Activated T-helper 1 cell treated with anti-CD3 and anti-CD28 coated beads, Interleukin-12 subunit alpha, Interleukin-12 subunit beta, Interleukin-2, Interleukin-4 antibody, amounts not matched to agents 30 ng/mL and 10 ng/mL and 1 ng/mL, durations not matched to agents 14 hours and 24 hours and 36 hours (primary cell): ENCODE measurements at places on chromosomes 7 and 10. TPM values are rescaled to one million over a fixed set of nuclear protein-coding genes. Genes with fewer than 3 reads are reported as not detected.

DNA sequence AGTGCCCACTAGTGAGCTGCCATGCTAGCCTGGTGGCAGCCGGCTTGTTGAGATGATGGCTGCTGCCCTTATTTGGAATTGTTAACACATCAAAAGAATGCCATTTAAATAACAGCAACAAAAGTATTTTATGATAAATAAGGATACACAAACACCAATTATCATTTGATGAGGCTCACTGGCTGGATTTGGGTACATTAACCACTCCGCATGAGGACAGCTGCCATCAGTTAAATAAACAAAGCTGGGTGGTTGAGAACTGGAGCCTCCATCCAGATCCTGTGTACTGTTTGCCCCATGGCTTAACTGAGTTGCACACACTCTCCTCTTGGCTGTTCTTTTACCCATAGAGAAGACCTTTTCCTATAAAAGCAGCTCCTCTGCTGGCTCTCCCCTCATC, 103.8 kb downstream of the RGS10 start:
- DNase-seq, result no peak

The ACBD7 gene
- 2.3 and 2.7 TPM in 2 replicates for total RNA-seq

The RARRES2 gene
- not detected in 2 replicates for total RNA-seq

DNA sequence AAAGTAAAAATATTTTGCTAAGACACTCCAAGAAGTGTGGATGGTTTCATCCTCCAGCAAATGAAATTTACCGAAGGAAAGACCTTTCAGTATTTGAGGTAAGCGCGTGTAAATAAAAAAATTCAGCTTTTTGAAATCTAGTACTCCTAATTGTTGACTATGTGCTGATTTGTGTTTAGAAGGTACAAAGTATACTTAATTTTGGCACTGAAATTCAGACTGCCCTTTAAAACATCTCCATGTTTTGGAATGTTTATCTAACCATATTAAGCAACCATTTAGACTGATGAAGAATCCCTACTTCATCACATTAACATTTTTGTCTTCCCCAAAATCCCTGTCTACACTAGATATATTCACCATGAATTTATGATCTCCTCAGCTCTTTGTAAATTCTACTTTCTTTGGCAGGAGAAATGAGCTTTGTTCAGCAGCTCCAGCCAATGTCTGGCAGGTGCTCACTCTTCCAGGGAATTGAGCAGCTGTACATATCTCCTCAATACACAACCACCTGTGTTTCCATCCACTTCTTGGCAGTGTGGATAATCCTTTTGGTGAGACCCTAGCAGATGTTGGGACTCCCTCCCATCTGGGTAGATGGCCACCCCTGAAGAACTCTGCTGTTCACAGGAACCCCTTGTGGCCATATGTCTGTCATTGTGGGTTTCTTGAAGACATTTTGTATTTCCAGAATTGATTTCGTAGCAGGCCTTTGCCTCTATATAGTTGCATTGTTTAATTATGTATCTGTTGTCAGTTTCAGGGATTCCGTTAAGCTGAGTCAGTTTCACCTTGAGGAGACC, 129.4 kb upstream of the SAMD8 start:
- DNase-seq, result no peak

GRCh38 chr7:45670227-45670626, 96.1 kb downstream of the ADCY1 start:
- DNase-seq, result no peak

- no peak for DNase-seq
Measured at GRCh38 chr7:17027789-17028152, 146.0 kb upstream of the AGR3 start.

GRCh38 chr7:41882256-41882655, 179.4 kb upstream of the INHBA start:
- DNase-seq, result no peak

The HYAL4 gene
- not detected in 2 replicates for total RNA-seq

- no peak for DNase-seq
Measured at GRCh38 chr7:158754746-158755444, 50.3 kb upstream of the NCAPG2 start.

The TRIL gene
- 0.39 and 0.41 TPM in 2 replicates for total RNA-seq

The NKX1-2 gene
- not detected in 2 replicates for total RNA-seq

DNA sequence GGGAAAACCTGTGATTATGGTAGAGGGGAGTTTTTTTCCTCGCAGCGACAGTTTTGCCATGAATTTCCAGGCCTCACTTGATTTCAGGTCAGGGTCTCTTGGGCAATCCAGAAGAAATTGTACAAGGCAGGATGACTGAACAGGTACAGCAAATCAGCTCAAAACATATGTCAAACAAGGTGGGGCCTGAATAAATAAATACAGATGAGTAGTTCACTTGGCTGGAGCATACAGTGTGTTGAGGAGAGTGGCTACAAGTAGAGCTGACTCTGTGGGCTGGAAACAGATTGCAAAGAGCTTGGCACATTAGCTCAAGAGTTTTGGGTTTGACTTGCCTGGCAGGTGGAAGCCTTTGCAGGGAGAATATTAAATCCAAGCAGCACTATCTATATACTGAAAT, 15.0 kb downstream of the GIMAP8 start:
- no peak for DNase-seq

The LLCFC1 gene
- not detected in 2 replicates for total RNA-seq

DNA sequence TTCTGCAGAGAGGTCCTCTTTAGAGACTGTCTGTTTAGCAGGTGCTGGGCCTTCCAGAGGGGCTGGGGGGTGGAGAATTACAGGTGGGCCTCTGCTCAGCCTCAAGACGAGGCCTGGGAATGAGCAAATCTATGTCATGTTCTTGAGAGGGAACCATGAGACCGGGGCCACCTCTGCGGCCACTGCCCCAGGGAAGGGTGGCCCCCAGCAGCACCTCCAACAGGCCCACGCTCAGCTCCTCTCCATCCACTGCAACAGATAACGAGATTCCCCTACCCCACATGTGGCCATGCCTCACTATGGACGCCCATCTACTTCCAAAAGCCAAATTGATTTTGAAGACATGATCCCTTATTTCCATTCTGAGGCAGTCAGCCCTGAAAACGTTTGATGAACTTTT, 176.9 kb downstream of the TCERG1L start:
- DNase-seq, result no peak

DNA sequence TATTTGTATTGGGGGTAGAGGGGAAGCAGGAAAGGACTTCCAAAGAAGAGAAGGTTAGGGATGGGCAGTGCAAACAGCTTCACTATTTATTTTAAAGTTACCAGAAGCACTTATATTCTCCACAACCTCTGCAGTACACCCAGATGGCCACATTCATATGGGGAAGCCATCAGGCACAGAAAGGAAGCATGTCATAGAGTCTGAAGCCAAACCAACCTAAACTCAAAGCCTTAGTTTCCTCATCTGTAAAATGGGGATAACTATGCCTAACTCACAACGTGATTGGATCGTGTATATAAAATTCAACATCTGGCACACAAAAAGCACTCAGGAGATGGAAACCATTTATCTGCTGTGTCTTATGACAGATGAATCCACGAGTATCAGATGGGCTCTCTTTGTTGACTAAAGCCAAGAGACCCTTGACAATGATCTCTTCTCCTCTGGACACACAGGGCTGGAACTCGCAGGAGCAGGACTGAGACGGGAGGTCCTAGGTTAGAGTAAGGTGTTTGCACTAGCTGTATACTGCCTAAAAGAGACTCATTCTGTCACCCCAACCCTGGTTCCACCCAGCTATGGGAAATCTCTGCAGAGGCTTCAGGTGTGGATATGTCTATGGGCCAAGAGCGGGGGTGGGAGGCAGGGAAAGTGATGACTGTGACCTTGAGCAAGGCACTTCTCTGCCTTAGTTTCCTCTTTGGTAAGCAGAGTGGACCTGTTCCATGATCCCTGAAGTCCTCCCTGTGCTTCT, 1.8 kb downstream of the KIAA1549 start:
- DNase-seq, result no peak

DNA sequence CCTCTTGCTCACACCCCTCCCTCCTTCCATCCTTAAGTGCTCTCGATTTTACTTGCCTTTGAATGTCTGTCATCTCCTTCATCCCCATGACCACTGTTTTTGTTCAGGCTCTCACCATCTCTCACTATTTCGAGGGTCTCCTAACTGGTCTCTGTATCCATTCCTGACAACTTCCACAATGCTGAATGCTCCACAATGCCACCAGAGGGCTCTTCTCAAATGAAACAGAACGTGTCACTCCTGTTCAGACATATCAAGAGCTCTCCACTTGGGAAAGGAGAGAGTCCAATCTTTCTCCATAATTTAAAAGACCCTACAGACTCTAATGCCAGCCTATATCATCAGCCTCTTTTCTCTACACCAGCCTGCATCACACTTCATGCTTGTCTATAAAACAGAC, 9.0 kb upstream of the SLC13A1 start:
- no peak for DNase-seq

DNA sequence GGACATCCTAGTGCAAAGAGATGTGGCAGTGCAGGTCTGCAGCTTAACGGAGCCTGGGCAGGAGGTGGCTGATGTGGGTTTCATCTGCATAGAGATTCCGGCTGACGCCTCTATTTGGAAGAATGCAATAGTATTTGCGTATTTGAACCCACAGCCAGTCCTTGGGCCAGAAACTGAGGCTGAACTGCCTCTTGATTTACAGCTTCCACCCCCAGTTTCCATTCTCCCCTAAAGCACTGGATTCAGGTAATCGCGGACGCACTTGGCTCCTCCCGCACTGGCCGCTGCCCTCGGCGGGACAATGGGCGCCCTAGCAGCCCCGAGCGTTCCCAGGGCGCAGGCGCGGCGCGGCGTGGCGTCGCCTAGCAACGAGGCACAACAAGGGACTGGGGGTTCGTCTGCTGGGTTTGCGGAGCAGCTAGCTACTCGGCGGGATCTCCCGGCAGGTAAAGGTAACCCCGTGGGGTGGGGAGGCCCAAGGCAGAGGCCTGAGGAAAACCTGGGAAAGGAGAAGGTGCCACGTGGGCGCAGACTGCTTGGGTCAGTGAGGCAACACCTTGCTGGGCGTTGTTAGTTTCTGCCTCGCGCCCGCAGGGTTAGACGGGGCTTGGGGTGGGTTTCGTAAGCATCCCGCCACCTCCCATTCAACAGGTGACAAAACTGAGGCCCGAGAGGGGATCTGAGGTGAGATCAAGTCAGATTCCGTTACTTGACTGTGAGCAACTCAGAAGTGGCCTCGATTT, at the start of gene ARMC3:
Gene ARMC3 (plus strand): TSS at position 393 of the 743 bp plus-strand sequence. CDS start 3,944 bp downstream, outside the sequence.
- DNase-seq, result peak; percentile 41

The UCN3 gene
- total RNA-seq, result not detected in 2 replicates

The SEMA3D gene
- 0.60 and 0.64 TPM in 2 replicates for total RNA-seq

The CTTNBP2 gene
- not detected in 2 replicates for total RNA-seq

The ST8SIA6 gene
- total RNA-seq, result not detected in 2 replicates

- no peak for DNase-seq
Measured at GRCh38 chr10:77892021-77892739, 34.4 kb downstream of the DLG5 start.

The HNRNPF gene
- 499 and 501 TPM in 2 replicates for total RNA-seq

GRCh38 chr7:20241194-20241910, 24.2 kb upstream of the MACC1 start:
- no peak for DNase-seq

The SLC18A3 gene
- not detected in 2 replicates for total RNA-seq

GRCh38 chr7:22651534-22652243, 75.3 kb upstream of the IL6 start:
- DNase-seq, result no peak

The CLIP2 gene
- 1.5 and 1.7 TPM in 2 replicates for total RNA-seq

GRCh38 chr10:24561453-24561852, 162.2 kb downstream of the ARHGAP21 start:
- DNase-seq, result no peak

DNA sequence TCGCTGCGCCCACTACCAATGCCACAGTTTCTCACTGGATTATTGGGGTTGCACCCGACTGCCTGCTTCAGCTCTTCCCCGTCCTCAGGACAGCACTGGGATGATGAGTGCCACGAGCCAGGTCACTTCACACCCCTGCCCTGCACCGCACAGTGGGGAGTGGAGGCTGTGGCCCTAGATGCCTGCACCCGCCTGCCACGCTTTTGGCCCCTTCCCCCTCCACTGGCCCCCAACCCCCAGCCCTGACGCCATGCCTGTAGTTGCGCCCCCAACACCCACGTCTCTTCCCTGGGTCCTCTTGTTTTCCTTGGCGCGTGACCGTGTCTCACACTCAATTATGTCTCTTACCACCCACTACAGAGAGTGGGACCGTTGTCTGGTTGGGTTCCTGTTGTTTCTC, 134.3 kb downstream of the VIPR2 start:
- no peak for DNase-seq

GRCh38 chr10:107340326-107340725, 175.8 kb upstream of the SORCS1 start:
- no peak for DNase-seq

The PSD gene
- 9.9 and 10.6 TPM in 2 replicates for total RNA-seq

- no peak for DNase-seq
Measured at GRCh38 chr7:116834815-116835504, 27.4 kb upstream of the CAPZA2 start.

The GJD4 gene
- total RNA-seq, result not detected in 2 replicates

- DNase-seq, result no peak
Measured at GRCh38 chr7:84389242-84389641, 194.7 kb upstream of the SEMA3A start.

GRCh38 chr7:142012825-142013511, 17.3 kb downstream of the MGAM start:
- no peak for DNase-seq

DNA sequence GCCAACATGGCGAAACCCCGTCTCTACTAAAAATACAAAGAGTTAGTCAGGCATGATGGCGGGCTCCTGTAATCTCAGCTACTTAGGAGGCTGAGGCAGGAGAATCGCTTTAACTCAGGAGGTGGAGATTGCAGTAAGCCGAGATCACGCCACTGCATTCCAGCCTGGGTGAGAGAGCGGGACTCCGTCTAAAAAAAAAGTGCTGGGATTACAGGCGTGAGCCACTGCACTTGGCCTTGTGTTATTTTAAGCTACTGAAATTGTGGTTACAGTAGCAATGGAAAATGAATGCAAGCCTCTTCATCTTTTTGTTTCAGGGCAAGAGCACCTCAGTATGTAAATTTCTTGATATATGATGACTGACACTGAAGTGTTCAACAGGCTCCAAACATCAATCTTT, 106.4 kb upstream of the IMMP2L start:
- no peak for DNase-seq

The RFC2 gene
- total RNA-seq, result 87.3 and 89.1 TPM in 2 replicates

The NRAP gene
- not detected in 2 replicates for total RNA-seq

GRCh38 chr10:79105818-79106217, 37.1 kb downstream of the ZMIZ1 start:
- no peak for DNase-seq

DNA sequence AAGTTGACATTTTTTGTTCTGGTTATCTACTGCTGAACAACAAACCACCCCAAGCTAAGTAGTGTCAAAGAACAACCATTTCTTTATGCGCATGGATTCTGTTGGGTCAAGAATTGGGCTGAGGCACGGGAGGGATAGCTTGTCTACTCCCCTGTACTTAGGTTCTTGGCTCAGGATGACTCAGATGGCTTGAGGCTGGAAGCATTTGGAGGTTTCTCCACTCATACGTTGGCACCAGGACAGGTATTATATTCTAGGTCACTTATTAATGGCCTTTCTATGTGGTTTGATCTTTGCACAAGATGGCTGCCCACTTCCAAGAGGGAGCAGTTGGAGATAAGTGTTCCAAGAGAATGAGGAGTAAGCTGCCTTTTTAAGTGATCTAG, 11.8 kb upstream of the TFAM start:
- no peak for DNase-seq
